ENCODE measurements at places on chromosomes 7 and 10. TPM values are rescaled to one million over a fixed set of nuclear protein-coding genes. Genes with fewer than 3 reads are reported as not detected.

Gene AOC1
- total RNA-seq = not detected

Gene TUBAL3
- total RNA-seq = not detected

Gene SPDYE5
- total RNA-seq = not detected

Gene PSPH
- 66.0 TPM for total RNA-seq

Gene TMEM196
- not detected for total RNA-seq
